Stimulated activated CD4-positive, alpha-beta T cell treated with anti-CD3 and anti-CD28 coated beads, Interleukin-4, amount 100 ng/mL, for 24 hours (primary cell): ENCODE measurements at places on chromosomes 3 and 15.

- DNase-seq: no peak
Observed at GRCh38 chr3:14492948-14493881, 46.9 kb downstream of the GRIP2 start.

GRCh38 chr3:138914870-138915502 lies 32.0 kb downstream of the FOXL2 start:
- no peak for DNase-seq

GRCh38 chr3:184619369-184619768 lies 57.8 kb downstream of the EPHB3 start:
- DNase-seq: no peak

DNA sequence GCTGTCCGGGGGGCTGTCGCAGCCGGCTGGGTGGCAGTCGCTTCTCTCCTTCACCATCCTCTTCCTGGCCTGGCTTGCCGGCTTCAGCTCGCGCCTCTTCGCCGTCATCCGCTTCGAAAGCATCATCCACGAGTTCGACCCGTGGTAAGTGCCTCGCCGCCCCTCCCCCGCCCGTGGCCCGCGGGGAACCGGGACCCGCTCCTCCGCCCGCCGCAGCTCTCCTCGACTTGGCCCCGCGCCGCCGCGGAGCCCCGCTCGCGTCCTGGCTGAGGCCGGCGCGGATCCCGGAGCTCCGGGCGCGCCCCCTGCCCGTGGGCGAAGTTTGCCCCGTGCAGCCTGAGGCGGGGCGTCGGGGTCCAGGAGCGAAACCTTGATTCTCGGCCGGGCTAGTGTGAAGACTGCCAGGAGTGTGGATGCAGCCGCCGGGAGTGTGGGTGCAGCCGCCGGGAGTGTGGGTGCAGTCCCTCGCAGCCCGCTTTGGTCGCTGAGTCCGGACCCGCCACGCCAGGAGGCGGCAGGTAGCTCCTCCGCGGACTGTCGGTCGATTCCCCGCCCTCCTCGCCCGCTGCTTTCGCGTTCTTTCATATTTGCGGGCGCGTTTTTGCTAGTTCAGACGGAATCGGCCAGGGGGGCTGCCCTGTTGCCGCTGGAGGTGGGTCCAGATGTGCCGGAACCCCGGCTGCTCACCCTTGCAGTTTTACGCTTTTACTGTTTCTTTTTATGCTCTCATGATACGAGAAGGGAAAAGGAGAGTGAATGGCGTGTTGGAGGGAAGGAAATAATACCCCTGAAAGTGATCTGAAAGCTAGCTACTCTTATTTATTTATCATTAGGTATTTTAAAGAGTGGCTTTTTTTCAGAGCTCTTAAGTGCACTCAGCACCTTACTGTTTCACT lies 692 bp downstream of the STT3B start:
- peak; percentile 60 for DNase-seq

- peak; percentile 9 for DNase-seq
Observed at GRCh38 chr3:133384331-133385027, 15.4 kb upstream of the BFSP2 start.

DNA sequence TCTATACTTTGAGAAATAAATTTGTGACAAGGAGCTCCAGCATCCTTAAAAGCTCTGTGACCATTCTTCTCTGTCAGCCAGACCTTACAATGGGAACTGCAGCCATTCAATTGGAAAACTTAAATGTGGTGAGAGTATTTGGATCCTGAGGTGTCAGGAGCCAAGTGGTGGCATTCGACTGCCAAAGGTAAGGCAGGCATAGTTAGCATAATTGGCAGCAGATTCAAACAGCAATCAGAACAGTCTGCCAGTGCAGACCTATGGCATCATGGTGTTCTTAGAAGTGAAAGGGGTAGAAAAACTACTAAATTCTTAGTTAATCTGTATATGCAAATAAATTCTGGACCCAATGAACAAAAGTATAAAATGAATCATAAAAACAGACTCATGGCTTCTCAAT lies 18.2 kb upstream of the FNDC3B start:
- DNase-seq: no peak

- DNase-seq: no peak
Observed at GRCh38 chr15:22930782-22931484, 49.2 kb downstream of the CYFIP1 start.

DNA sequence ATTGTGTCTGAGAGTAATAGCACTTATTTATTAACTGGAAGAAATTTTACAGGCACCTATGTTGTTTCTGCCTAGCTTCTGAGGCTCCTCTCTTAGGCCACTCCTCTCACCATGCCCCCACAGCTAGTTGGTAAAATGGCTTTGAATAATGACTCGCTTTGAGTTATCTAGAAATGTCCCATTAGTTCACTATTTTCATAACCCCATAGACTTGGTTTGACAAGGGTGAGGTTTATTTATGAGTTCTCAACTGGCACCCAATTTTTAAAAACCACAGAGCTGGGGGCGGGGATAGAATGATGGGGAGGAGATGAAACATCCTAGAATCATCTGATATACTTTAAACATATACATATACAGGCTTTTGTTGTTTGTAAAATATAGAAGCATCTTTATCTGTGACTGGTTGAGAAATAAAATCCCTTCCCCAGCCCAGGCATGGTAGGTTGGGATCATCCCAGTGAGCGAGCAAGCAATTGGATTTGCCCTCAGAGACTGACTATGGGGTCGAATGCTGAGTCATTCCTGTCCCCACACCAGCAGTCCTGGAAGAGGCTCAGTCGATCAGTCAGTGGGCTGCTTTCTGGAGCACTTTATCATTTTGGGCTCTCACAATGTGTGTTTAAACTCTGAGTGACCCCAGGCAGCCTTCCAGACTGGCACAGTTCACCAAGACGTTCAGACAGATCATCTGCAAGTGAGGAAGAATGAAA lies 60.2 kb upstream of the TSEN2 start:
- DNase-seq: peak; percentile 46
